ENCODE measurements at places on chromosomes 4 and X. TPM values are rescaled to one million over a fixed set of nuclear protein-coding genes. Genes with fewer than 3 reads are reported as not detected.
A peak's percentile ranks its signal among the peaks of the same experiment; 100 is the strongest.

Gene GJB1
- not detected for total RNA-seq

DNA sequence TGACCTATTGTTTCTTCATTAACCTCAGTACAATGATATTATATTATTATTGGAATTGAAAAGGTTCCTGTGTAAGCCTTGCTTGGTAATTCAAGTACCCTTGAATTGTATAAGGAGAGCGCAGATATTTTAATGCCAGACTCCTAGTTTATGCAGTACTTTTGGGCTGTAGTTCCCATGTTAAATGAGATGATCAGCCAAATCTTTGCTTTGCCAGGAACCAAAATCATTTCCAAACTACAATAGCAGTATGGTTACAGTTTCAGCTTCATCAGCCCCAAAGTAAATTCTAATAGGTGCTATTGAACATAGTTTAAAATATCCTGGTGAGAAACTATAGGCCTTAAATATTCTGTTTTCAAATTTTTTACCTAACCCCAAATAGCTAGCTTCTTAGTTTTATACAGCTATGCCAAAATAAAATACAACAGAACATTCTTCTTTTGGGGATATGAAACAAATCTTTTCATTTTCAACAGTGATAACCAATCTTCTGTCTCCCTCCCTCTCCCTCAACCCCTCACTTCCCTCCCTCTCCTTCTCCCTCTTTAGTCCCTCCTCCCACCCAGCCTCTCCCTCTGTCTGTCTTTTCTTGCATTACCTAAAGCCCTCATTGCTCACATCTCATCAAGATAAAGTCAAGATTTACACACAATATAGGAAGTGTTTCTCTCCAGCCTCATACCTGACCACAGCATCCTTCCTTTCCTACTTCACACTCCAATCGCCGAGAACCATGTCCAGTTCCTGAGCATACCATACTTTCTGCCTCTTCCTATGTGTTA lies 190.1 kb downstream of the SHROOM3 start:
- no peak for DNase-seq

DNA sequence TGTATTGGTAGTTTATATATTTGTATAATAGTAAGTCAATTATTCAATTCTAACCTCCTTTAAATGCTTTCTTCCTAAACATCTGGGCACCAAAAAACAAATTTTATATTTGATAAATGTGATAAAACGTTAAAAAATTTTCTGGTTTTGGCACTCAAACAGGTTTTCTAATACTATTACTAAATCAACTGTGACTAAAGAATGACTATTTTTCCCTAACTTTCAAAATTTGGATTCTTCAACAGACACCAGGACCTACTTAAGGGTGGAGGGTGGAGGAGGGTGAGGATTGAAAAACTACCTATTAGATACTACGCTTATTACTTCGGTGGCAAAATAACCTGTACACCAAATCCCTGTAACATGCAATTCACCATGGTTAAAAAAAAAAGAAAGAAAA lies 555.5 kb downstream of the IL15 start:
- no peak for DNase-seq

- DNase-seq = peak; percentile 97
Observed at GRCh38 chr4:6768539-6768905, 14.0 kb upstream of the KIAA0232 start.

Gene ABLIM2
- total RNA-seq = 0.36 TPM

DNA sequence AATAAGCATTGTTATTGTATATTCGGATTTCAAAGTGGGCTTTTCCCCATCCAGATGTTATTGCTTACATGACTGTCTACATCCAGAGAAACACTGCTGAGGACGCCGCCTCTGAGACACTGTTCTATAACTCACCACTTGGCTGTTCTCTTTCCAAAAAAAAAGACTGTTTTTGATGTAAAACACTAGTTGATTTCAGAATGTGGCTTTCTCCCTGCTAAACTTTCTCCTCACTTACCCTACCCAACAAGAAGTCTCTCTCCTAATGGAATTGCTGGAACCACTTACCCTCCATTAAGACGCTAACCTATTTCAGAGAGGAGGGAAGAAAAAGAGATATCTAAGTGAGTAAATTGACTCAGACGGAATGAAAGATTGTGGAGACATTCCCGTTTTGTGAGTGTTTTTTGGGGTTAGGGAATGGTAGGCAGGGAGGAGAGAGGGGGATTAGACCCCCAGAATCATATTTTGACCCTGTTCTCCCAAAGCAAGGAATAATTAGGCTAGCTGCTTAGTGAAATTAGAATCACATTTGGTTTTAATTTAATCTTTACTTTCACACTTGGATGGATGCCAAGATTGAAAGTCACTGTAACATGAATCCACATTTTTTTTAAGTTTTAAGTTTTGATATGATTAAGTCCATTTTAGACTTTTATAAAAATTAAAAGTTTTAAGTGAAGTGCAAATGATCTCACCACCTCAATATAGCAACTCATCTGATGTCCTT lies 174.9 kb downstream of the CHIC2 start:
- no peak for DNase-seq

DNA sequence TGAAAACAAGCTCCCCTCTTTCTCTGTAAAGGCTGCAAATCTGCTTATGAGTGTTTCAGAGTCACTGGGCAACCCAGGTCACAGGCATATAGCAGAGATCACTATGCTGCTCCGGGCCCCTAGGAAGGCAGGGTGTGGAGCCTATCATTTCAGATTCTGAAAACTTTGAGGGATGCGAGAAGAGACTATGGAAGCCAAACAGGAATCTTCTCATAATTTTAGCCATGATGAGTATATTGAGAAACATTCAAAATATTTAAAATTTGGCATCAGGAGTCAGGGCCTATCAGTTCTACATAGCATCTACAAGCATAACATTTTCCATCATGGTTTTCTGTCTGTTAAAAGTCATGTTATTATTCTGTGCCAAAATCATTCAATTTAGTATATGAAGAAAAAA lies 61.7 kb upstream of the ATXN3L start:
- DNase-seq = peak; percentile 87

DNA sequence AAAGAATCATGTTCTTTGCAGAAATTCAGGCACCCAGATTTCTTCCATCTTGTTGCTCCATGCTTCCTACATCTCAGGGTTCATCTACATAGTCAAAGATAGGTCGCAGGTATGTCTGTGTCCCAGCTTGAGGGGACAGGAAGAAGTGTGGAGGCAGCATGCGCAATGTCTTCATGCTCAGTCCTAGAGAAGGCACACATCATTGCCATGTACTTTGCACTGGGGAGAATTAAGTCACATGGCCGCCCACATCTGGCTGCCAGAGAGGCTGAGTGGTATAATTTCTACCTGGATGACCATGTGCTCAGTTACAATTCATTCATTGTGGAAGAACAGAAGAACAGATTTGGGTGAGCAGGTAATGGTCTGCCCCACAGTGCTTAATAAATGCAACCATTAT lies 54.1 kb downstream of the GAB1 start:
- no peak for DNase-seq

GRCh38 chrX:154379569-154379951 lies 465 bp downstream of the EMD start:
- no peak for DNase-seq

DNA sequence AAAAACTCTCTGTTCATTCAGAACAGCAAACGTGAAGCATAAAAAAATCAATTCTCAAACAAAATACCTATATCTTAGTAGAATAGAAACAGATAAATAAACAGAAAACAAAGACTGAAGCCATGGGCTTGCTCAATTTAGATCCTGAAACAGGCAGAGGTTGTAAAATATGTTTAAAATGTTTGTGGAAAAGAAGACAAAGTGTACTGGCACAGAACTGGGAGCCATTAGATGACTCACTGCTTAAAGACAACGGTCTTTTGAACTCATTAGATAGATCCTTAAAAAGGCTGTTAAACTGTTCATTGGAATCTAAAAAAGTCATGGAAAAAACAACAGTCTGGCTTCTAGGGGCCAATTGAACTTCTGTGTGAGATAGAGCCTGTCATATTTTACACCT lies 247.0 kb upstream of the NDST4 start:
- no peak for DNase-seq

GRCh38 chr4:38803833-38804653 lies 548 bp downstream of the TLR1 start:
- DNase-seq = no peak

GRCh38 chr4:44701037-44701436 lies 22.8 kb downstream of the GUF1 start:
- DNase-seq = no peak

Gene OPHN1
- 7.4 TPM for total RNA-seq

Gene BTC
- total RNA-seq = 0.29 TPM

DNA sequence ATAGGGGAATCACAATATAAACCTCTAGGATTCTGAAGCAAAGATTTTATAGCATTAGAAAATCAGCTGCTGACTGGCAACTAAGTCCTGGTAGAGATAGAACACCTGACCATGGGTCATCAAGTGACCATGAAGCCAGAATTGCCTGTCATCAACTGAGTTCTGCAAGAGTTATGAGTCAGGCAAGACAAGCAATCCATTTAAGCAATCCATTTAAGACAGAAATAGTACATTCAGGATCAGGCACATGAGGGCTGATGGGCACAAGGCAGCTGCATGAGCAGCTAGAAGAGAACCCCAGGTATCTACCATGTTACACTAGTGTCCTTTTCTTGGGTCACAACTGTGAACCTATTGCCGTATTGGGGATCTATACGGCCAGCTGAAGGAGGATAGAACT lies 98.9 kb downstream of the SPRY1 start:
- no peak for DNase-seq

DNA sequence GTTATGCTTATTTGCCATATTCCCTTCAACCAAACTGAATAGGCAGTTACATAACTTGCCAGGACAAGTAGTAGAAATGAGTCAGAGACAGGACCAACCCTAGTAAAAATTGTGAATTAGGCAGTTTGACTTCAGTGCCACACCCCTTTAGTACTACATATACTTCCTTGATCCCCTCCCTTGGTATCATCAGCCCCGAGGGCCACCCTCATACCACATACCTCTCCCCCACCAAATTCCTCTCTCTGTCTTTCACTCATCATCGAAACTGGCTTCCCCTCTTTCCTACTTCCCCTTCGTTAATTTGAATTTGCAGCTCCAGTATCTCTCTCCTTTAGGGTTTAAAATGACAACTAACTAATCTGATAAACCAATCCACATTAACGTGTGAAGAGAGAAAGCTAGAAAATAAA lies 7.9 kb upstream of the PTPN13 start:
- peak; percentile 13 for DNase-seq

DNA sequence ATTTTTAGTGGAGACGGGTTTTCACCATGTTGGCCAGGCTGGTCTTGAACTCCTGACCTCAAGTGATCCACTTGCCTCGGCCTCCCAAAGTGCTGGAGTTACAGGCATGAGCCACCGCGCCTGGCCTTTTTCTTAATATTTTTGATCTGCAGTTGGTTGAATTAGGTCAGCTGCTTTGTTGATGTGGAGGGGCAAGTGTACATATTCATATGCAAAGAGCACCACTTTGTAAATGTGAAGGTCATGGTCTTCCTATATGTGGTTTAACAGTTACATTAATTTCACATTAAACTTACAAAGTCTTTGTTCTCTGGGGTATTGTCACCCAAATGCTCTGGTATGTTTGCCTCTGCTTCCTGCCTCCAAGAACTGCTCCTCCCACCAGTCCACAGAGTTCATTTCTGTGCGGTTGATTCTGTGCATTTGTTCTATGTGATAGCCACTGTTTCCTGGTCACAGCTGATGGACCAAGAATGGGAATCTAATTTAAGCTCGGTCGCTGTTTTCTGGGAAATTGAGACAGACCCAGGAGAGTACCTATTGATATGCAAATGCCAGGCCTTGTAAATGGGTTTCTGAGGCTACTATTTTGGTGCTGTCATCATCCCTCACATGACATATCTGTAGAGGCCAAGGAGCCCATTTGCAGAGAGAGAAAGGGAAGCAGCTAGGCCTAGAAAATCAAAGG lies 26.9 kb upstream of the HPSE start:
- no peak for DNase-seq

DNA sequence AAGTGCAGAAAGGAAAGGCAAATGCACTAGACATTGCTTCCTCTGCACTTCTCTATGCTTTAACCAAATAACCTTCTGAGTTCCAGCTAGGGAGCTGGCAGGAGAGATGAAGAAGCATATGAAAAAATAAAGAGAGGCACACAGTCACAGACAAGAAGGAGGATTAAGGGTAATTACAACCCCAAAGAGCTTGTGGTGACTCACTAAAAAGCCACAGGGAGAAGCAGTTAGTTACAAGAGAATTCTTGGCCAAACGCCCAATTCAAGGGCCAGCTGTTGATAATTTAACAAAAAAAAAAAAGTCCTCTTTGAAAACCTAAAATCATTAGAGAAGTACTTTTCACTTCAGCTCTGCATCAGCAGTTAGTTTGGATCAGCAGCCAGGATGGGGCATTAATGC lies 478.0 kb downstream of the KCNIP4 start:
- no peak for DNase-seq

DNA sequence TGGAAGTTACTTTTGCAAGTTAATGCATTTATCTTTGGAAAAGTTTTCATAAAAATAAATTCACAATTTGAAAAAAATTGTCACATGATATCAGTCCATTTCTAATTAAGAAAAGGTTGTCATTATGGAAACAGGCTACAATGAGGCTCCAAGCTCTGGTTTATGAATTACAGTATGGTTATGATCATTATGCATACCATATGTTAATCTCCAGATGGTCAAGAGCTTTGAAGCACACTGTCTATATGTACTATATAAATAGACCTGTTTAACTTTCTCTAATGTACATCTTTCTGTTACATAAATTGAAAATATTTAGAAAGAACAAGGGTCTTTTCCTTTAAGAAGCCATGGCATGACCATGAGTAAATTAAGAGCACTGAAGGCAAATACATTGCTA lies 2338.8 kb downstream of the PCDH7 start:
- no peak for DNase-seq

GRCh38 chrX:93422693-93423092 lies 250.7 kb downstream of the NAP1L3 start:
- DNase-seq = peak; percentile 60

Gene RENBP
- 6.5 TPM for total RNA-seq

Gene FGD1
- total RNA-seq = 9.1 TPM

DNA sequence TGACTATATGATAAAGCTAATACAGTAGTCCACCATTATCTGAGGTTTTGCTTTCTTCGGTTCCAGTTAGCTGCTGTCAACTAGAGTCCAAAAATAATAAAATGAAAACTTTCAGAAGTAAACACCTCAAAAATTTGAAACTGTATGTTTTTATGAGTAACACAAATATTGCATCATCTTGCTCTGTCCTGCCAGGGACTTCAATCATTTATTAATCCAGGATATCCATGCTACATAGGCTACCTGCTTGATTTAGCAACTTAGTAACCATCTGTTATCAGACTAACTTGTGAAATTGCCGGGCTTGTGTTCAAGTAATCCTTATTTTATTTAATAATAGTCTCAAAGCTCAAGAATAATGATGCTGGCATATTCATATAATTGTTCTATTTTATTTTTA lies 1537.8 kb upstream of the PABPC4L start:
- DNase-seq = no peak

DNA sequence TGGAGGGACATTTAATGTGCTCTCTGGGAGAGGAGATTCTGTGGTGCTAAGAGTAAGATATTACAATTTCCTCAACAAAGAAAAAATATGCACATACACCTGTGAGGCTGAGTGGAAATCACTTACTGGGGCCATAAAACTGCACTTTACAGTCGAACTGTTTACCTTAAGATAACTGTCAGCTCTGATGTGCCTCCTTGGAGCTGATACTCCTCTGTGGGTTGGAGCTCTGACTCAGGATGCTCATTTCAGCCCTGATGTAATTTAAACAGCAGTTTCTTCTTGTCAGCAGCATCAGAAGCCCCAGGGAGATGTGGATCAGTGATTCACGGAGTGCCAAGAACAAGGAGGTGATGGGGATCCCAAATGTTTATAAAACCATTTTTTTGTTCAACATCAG lies 241.9 kb upstream of the SFRP2 start:
- DNase-seq = no peak

- no peak for DNase-seq
Observed at GRCh38 chr4:55398966-55399365, 3.2 kb downstream of the TMEM165 start.

Gene SMIM10L2A
- total RNA-seq = under 0.01 TPM

Measured in osteoblast (primary cell).